Mesenchymal stem cell (in vitro differentiated cells and primary cell): ENCODE measurements at places on chromosomes 12 and 14.

- DNase-seq = no peak
Observed at GRCh38 chr12:16891673-16892072, 285.7 kb upstream of the LMO3 start.

- no peak for DNase-seq
Observed at GRCh38 chr14:81245771-81246170, 25.0 kb upstream of the GTF2A1 start.

DNA sequence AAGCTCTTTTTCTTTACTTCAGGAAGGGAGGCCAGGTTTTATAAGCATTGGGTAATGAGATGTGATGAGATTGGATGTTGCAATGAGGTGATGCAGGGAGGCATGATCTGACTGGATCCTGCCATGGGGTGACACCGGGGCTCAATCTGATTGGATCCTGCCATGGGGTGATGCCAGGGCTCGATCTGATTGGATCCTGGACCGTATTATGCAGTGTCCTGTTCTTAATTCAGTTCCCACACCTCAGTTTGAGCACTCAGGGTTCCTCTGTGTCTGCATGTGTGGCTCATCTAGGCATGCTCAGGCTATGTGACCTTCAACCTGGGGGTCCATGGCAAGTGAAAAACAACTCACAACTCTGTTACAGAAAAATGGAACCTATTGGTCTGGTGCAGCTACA is 166.4 kb downstream of the SLC15A4 start:
- DNase-seq = no peak

DNA sequence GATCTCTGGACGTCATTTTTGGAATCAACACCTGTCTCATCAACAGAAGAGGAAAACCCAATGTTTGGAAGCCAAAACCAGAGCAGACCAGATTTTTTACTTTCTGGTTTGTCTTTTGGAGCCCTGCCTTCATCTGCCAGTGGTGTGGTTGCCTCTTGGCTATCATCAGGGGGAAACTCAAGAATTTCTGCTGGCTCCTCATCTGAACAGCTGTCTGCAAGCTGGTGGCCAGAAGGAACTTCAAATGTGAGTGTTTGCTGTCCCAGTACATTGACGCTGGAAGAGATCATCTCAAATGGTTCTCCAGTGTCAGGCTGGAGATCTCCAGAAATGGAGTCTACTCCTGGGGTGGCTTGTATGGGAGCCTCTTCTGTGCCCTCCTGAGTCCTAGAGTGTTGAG is 13.8 kb downstream of the PLD4 start:
- no peak for DNase-seq

DNA sequence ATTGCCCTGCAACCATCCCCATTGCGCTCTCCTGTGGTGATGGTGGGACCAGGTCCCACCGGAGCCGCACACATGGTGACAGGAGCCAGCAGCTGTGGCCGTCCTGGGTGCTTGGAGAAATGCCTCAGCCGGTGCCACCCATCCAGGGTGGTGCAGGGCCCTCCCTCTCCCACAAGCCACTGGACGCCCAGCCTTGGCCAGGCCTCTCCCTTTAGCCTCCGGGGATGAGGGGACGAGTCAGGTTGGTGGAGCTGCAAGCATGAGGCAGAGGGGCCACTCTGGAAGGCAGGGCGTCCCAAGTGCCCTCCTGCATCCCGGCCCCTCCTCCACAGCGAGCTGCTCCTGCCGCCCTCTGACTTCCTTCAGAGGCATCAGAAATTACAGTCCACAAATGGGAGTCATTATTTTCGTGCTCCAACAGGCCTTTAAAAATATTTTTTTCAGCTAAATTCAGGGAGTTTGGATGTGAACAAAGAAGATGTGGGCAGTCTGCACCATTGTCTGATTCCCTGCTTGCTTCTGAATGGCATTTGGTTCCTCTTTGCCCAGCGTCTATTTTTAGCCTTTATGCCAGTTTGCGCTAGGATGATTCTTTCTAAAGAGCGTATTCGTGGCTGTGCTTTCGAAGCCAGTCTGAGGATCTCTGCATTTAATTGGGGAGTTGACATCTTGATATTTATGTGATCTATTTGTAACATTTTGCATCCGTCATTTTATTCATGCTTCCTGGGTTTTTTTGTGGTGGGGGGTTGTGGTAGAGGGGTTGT is 189.4 kb downstream of the ADGRD1 start:
- DNase-seq = no peak

- DNase-seq = no peak
Observed at GRCh38 chr12:122835750-122836026, 431 bp downstream of the HIP1R start.

- no peak for DNase-seq
Observed at GRCh38 chr14:89422952-89423345, 5.9 kb upstream of the FOXN3 start.

- DNase-seq = peak; percentile 97
Observed at GRCh38 chr12:6943389-6943721, 261 bp upstream of the RNU7-1 start.

DNA sequence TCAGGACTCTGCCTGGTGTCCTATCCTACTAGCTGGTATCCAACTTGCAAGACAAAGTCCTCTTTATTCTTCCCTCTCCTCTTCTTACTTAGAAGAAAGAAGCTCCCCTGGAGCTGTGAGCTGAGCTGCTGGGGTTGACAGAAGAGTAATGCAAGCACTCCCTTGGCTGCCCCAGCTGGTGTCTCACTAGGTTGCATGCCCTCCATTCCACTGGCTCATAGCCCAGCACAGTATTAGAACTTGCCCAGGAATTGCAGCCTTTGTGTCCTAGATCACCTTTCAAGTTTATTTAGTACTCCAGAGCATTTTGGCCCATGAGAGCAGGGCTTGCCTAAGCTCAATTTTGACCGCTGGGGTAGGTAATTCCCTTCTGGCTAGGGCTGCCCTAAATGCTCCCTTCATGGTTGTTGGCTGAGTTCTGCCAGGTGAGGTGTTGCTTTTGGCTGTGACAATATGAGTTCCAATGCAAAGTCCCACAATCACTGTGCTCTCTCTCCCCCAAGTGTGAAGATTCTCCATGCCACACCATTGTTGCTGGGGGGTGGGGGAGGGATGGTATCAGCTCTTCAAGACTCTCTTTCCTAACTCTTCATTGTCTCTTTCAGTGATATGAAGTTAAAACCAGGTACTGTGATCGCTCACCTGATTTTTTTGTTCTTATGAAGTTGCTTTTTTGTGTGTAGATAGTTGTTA is 317.4 kb upstream of the DDHD1 start:
- DNase-seq = no peak

DNA sequence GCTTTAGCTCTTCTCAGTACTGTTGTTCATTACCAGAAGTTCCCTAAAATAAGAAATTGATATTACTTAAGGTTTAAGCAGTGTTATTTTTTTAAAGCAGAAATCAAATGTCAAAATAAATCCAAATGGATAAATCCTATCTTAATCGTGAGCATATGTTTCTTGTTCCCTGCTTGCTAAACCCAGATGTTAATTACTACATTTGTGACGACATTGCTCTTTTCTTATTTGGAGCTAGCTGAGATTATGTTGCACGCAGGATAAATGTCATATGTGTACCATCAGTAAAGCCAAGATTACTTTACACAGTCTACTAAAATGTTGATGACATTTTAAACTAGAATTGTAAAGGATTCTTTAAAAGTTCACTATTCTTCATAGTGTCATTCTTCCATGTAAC is 157.5 kb downstream of the PLCZ1 start:
- DNase-seq = no peak

DNA sequence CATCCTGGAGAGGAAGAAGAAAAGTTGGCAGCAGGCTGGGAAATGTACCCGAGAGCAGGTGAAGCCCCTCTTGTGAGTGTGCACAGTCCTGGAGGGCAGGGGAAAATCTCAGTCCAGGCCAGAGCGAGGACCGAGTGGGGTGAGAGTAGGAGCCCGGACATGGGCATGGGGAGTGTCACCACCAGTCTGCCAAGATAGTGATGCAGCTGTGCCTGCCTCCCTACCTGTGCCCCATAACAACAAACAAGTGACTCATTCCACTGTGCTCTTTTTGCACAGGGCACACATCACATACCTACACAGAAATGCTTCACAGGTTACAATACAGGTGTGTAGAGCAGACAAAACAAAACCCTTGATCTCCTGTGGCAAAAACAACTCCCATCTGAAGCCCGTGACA is 205.9 kb upstream of the PELI2 start:
- DNase-seq = no peak

DNA sequence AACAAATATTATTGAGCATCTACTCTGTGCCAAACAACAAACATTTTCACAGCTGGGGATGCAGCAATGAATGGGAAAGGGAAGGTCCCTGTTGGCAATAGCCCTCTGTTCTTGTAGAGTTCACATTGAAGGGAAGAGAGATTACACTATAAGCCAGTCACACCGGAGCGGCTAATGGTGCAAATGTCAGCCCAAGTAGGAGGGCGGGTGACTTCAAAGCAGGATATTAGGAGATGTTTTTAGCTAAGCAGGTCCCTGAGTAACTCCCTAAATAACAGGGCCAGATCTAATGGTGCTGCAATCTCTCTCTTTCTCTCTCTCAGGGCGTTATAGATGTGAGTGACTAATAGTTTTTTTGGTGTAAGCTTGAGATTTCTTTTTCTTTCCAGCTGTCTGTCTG is 30.7 kb downstream of the FLVCR2 start:
- no peak for DNase-seq

DNA sequence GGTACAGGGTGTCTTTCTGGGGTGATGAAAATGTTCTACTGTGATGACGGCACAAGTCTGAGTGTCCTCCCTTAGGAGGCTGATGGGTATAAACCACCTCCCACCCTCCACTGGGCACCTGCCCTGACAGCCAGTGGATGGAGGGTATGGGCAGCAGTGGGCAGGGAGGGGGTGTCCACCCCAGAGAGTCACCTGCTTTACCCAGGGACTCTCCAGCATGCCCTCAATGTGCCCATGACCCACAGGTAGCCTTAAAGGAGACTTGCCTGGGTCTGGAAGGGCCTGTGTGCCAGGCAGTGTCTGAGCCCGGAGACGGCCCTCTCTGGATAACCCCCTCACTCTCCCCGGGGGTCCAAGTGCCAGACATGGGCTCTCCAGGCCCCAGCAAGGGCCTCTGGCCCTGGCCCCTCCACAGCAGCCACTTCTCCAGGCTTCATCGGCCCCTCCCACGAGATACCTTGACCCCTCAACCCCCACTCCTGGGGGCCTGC is 38.8 kb downstream of the CCNK start:
- DNase-seq = no peak

- DNase-seq = no peak
Observed at GRCh38 chr12:45839917-45840316, 110.4 kb downstream of the ARID2 start.

GRCh38 chr12:121184425-121184824 is 25.5 kb upstream of the P2RX4 start:
- DNase-seq = no peak

GRCh38 chr12:113770389-113770865 is 195.7 kb downstream of the RBM19 start:
- DNase-seq = no peak

DNA sequence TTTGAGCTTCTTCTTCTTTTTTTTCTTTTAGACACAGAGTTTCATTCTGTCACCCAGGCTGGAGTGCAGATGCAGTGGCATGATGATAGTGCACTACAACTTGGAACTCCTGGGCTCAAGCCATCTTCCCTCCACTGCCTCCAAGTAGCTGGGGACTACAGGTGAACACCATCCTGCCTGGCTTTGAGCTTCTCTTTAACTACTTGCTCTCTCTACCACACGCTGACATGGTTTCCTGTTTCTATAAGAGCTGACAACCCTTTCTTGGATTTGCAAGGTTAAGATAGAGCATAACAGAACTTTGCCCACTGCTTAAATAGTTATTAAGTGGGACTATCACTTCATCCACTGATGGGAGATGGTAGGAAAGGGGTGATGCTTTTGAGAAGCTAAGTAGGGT is 82.4 kb upstream of the SLC38A2 start:
- DNase-seq = no peak
